ENCODE measurements at places on chromosomes 6 and 20. TPM values are rescaled to one million over a fixed set of nuclear protein-coding genes. Genes with fewer than 3 reads are reported as not detected.
A peak's percentile ranks its signal among the peaks of the same experiment; 100 is the strongest.

DNA sequence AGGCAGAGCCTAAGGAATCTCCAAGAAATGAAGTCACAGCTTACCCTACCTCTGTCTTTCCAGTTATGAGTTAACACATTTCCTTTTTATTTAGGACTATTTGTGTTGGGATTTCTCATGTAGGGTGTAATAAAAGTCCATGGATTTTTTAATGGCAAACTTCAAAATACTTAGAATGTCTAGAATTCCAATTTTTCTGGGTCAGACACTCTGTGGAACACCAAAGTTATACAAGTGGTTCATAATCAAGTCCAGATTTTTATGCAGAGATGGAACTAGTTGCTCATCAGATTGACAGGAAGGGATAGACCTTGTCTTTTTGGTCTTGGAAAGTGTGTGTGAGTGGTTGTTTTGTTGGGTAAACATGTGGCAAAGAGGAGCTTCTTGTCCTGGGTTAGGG, 303.5 kb upstream of the RNF24 start:
- H3K36me3 ChIP-seq: no peaks in the 10 kb centered on the region
- no peak overlapping the region for H3K4me3 ChIP-seq
- H3K4me1 ChIP-seq: no peaks in the 10 kb centered on the region
- no peak overlapping the region for H3K27ac ChIP-seq
- no peaks in the 10 kb centered on the region for H3K27me3 ChIP-seq
- DNase-seq: no peak

DNA sequence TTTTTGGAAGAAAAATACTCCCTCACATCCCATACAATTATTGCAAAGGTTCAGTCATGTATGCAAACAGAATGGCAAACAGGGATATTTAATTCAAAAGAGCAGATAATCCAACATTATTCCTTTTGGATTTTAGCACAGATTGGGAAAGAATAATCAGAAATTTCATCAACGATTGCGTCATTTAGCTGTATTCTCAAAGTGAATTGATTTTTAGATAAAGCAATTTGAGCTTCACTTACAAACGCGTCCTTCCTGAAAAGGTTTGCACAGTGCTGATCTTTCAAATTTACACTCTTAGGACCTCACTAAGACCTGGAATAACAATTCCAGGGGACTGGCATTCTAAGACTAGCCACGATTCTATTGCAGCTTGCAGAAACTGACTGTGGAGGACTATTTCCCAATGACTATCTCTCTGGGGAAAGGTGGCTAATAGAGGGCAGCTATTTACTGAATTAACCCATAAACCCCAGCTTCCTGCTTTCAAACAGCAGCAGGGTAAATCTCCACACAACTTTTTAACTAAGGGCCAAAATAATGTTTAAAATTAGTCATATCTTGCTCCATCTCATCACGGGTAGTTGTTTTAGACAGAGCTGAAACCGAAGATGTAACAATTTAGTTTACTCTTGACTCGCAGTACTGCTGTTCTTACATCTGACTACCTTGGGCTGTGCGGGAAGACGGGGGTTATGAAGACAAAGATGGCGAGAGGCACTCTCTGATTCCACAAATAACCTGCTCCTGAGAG, 131.2 kb upstream of the FAM184A start:
- no peaks in the 10 kb centered on the region for H3K27me3 ChIP-seq
- no peak overlapping the region for H3K4me3 ChIP-seq
- no peak overlapping the region for H3K27ac ChIP-seq
- H3K36me3 ChIP-seq: no peaks in the 10 kb centered on the region

SAYSD1 gene
- 29.8 TPM for total RNA-seq

ACSS1 gene
- 1.4 TPM for total RNA-seq

GRCh38 chr20:63163596-63164483, 52.1 kb downstream of the YTHDF1 start:
- peaks cover 17% of the 10 kb centered on the region for H3K27me3 ChIP-seq
- H3K36me3 ChIP-seq: no peaks in the 10 kb centered on the region
- H3K4me3 ChIP-seq: no peak overlapping the region
- no peaks in the 10 kb centered on the region for H3K4me1 ChIP-seq

- no peak overlapping the region for H3K27ac ChIP-seq
- no peaks in the 10 kb centered on the region for H3K4me1 ChIP-seq
- no peak overlapping the region for H3K4me3 ChIP-seq
- DNase-seq: peak; percentile 93
- H3K36me3 ChIP-seq: peaks cover 20% of the 10 kb centered on the region
These were observed 15.5 kb downstream of the CCDC167 start for GRCh38 chr6:37483917-37484785.

DNA sequence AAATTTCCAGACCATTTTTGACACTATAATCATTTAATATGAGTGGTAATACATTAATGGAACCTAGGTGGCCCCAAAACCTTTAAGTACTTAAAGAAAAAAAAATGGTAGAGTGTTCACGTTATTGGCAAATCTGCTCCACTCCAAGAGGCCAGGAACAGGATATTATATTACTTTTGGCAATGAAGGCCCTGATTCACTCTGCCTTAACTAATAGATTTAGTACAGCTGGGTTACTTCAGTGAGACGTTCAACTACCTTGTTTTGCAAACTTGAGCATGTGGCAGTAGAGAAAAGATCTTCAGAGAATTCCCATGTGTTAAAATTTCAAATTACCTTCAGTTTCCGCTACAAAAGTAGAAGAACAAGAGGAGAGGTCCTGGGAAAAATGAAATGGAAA, 12.8 kb downstream of the ADNP start:
- H3K4me1 ChIP-seq: peaks cover 65% of the 10 kb centered on the region
- H3K4me3 ChIP-seq: no peak overlapping the region
- peaks cover 7% of the 10 kb centered on the region for H3K36me3 ChIP-seq
- H3K27ac ChIP-seq: peak overlapping the region; percentile 43
- H3K27me3 ChIP-seq: no peaks in the 10 kb centered on the region

DNA sequence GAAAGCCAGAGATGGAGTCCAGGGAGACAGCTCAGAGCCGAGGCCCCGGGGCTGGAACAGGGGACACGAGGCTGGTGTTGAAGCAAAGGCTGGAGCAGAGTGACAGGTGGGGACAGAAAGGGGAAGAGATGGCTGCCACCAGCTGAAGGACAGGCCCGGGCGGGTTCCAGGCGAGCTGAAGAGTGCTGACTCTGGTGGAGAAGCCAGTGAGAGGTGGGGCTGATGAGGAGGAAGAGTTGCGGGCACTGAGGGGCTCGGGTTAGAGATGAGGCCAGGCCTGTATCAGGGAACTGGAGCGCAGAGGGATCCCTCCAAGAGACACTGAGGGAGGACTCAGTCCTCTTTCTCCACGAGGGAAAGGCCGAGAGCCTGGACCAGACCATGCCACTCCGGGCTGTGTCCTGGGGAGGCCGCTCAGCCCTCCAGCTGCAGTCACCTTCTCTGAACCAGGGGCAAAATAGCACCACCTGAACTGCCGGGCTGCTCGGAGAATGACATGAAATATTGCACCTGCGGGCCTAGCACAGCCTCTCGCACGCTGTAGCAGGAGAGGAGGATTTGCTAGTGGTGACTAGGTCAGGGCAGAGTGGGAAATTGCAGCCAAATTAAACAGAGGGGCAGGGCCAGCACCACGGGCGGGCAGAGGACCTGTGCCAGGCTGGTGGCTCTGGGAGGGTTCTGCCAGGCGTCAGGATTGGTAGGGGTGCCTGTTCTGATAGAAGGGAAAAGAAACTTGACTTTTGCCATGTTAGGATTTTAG, 175.9 kb downstream of the ZDHHC14 start:
- no peaks in the 10 kb centered on the region for H3K4me1 ChIP-seq
- DNase-seq: no peak
- H3K4me3 ChIP-seq: no peak overlapping the region
- H3K36me3 ChIP-seq: no peaks in the 10 kb centered on the region

DNA sequence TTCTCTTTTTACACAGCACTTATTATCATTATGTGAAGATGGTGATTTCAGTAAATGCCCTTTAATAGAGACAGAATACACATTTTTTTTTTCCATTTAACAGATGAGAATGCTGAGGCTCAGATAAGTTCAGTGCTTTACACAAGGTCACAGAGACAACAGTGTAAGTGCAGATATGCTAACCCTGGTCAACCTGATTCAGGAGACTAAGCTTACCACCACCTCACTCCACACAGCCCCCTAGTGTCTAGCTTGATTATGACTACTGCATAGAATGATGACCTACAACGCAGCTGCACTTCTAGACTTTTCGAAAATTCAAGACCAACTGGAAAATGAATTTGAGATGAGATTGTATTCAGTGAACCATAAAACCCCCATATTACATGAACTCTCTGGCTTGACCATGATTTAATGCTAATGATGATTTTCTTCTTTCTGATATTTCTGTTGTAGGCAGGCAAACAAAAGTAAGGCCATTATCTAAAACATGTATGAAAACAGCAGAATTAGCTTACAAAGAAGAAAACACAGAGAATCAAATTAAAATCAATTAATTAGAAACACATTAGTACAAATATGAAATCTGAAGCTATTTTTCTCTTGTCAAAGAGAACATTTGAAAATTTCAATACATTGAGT, 212.1 kb upstream of the PHACTR1 start:
- peak; percentile 39 for DNase-seq
- no peak overlapping the region for H3K27ac ChIP-seq
- peaks cover 4% of the 10 kb centered on the region for H3K4me1 ChIP-seq
- no peaks in the 10 kb centered on the region for H3K36me3 ChIP-seq

DNA sequence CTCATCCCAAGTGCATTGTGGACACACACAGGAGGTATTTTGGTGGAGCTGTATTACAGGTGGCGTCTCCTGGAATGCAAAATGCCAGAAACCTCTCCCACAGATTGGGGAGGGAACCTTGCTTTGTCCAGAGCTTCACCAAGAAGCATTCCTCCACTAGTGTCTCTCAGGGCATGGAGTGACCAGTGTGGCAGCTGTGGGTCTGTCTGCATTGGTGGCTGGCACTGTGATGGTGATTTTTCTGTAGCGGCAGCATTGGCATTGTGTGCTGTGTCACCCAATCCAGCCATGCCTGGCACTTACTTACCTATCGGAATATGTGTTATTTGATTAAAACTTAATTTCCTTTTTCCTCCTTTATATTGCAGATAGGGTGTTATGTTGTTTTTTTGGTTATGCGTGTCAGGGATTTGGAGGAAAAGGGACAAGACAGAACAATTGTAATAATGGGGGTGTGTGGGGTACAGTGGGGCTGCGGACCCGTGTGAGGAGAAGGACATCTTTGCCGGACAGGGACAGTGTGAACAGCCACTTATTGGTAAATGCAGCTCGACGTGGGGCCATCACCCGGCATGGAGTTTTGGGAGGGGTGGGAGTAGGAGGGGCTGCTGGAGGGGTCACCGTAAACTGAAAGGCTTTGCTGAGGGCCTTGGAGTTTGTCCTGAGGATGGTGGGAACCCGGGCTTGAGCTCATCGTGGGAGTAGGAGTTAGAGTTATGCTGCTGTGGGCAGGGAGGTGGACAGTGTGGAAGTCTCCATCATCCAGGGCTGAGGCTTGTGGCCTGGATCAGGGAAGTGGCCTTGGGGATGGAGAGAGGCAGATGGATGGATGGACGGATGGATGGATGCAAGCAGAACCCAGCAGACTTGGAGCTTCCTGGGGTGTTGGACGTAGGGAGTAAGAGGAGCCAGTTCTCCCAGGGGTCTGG, 105.0 kb downstream of the SYCP2 start:
- no peak overlapping the region for H3K27ac ChIP-seq
- H3K4me1 ChIP-seq: no peaks in the 10 kb centered on the region
- no peak for DNase-seq
- H3K36me3 ChIP-seq: no peaks in the 10 kb centered on the region
- H3K27me3 ChIP-seq: peaks cover 5% of the 10 kb centered on the region

DNA sequence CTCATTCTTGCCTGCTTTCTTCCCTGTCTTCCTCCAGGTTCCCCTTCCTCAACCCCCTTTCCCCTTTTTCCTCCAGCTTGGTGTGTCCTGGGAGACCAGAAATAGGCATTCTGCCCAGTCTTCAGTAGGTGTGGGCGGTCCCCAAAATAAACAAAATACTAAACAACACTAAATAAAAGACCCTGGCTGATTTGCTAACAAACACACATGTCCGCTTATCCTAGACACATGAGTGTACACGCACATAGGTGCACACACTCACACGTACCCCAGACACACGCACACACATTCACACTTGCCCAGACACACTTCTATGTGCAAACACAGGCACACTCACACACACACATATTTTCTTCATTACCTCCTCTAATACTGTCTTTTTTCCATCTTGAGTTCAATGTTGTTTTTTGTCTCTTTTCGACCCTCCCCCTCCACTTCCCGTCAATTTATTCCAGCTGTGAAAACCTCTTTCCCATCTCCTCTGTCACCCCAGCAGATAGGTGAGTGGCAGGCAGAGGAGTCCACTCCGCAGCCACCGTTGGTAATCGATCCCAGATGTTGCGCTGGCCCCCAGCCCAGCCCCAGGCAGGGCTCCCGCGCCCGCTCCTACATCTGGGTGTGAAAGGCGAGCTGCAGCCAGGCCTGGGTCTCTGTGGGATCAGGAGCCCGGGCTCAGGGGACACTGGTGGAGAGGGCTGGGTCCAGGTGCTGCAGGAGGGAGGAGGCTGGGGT, 56.9 kb upstream of the FOXP4 start:
- H3K4me3 ChIP-seq: no peak overlapping the region
- peaks cover 7% of the 10 kb centered on the region for H3K27me3 ChIP-seq
- H3K27ac ChIP-seq: no peak overlapping the region

GRCh38 chr20:17614176-17614811, 44.4 kb downstream of the DSTN start:
- DNase-seq: peak; percentile 71
- peaks cover 69% of the 10 kb centered on the region for H3K36me3 ChIP-seq
- no peaks in the 10 kb centered on the region for H3K27me3 ChIP-seq
- H3K4me1 ChIP-seq: peaks cover 11% of the 10 kb centered on the region

DNA sequence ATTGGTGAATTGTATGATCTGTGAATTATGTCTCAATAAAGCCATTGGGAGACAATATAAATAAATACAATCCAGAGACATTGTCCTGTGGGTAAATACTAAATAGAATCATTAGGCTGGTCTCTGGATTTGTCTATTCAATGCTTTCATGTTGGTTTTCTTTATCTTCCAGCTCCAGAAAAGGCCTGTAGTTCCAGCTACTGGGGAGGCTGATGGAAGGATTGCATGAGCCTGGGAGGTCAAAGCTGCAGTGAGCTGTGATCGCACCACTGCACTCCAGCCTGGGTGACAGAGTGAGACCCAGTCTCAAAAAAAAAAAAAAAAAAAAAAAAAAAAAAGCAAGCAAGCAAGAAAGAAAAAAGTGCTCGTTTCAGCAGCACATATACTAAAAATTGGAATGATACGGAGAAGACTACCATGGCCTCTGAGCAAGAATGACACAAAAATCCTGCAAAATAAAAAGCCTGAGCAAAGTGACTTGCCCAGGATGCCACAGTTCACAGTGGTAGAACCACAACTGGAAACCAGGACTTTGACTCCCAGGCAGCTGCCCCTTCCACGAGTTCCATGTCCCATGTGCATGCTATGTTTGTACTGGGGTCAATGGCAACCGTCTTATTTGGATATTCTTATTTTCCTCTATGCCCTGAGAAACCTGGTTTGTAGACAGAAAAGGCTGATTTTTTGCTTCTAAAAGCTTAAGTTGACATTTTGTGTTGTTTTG, 33.6 kb upstream of the GMPR start:
- DNase-seq: no peak
- H3K4me3 ChIP-seq: no peak overlapping the region
- H3K4me1 ChIP-seq: peaks cover 24% of the 10 kb centered on the region
- H3K27me3 ChIP-seq: peaks cover 6% of the 10 kb centered on the region
- H3K27ac ChIP-seq: peak overlapping the region; percentile 67

RSPO3 gene
- 1.8 TPM for total RNA-seq

All from osteoblast (primary cell).